Central memory CD8-positive, alpha-beta T cell (primary cell): ENCODE measurements at places on chromosomes 2 and 18.

DNA sequence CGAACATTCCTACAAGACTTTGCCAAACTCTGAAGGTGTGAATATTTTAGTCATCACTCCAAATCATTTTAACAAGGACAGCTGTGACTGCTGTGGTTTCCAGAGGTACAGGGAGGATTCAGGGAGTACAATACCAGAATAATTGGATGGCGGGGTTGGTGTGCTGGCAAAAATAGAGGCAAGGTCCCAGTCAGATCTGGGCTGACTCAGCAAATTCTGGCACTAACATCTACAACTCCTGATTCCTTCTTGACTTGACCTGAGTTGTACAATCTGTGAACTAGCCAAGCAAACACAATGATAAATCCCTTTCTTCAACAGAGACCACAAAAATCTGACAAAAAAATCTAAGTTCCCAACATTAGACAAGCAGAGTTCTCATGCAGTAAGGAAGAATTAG, 40.4 kb downstream of the RMP24 start:
- DNase-seq = no peak

GRCh38 chr2:202681688-202682205, 47.0 kb downstream of the FAM117B start:
- no peak for DNase-seq

DNA sequence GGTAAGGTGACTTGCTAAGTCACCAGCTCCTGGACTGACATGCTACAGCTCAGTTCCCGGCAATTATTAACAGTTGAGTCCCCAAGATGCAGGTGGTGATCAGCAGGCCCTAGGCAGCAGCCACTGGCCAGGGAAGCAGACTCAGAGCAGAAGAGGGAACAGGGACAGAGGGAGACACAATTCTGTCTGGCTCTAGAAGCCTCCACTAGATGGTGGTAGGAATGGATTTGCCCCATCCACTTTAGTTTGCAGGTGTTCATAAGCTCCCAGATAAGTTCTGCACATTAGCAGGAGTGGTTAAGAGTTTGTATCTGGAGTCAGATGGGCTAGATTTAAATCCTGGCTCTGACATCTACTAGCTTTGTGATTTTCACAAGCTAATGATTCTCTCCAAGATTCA, 25.5 kb upstream of the SLC1A4 start:
- no peak for DNase-seq

DNA sequence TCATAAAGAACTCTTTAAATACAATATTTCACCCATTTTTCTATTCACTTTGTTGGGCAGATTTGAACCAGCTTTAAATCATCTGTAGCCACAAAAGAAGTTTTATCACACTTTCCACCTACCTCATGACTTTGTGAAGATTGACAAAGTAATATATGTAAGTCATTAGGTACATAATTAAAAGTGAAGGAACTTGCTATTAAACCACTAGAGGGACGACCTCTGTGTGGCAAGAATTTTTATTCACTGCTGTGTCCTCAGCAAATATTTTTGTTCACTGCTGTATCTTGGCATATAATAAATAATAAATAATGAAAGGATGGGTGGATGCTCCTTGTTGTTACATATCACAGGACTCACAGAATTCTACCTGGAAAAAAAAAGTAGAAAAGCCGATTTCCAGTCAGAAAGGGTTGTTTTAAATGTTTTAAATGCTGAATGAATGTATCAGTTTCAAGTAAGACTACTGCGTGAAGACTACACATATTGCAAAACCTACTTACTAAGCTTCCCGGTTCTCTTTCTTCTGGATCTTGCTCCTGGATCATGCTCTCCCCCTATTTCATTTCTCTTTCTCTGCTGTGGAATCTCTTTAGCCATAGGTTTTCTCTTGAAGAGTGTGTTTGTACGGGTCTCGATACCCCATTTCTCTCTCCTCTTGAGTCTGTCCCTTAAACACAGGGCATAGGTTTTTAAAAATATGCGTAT, 44.8 kb downstream of the KCMF1 start:
- no peak for DNase-seq

GRCh38 chr18:30987467-30988241, 54.9 kb downstream of the DSC3 start:
- no peak for DNase-seq

DNA sequence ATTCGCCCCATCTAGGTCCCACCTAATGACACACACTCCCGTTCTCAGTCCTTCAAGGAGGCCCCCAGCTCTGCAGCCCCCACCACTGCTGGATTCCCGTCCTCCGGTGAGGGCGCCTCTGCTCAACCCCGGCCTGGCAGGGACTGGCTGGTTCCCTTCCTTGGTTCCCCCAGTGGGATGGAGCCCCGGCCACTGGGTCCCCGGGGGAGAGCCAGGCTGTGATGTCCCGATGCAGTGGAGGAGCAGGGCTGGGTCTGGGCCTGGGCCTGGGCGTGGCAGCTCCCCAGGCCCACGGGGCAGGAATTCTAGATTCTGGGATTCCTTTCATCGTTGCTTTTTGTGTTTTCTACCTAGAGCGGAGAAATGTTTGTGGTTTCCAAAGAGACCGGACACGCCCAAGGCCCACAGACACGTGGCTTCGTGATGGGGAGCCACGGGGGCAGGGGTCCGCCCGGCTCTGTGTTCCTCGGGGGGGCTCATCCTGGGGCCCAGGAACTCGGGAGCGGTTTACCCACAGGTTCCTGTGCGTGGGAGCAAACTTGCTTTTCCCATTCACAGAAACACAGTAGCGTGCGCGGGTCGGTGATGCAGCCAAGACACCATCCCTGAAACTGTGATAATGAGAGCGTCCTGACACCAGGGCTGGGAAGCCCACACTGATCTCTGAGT, 67.0 kb downstream of the SLC66A2 start:
- no peak for DNase-seq

DNA sequence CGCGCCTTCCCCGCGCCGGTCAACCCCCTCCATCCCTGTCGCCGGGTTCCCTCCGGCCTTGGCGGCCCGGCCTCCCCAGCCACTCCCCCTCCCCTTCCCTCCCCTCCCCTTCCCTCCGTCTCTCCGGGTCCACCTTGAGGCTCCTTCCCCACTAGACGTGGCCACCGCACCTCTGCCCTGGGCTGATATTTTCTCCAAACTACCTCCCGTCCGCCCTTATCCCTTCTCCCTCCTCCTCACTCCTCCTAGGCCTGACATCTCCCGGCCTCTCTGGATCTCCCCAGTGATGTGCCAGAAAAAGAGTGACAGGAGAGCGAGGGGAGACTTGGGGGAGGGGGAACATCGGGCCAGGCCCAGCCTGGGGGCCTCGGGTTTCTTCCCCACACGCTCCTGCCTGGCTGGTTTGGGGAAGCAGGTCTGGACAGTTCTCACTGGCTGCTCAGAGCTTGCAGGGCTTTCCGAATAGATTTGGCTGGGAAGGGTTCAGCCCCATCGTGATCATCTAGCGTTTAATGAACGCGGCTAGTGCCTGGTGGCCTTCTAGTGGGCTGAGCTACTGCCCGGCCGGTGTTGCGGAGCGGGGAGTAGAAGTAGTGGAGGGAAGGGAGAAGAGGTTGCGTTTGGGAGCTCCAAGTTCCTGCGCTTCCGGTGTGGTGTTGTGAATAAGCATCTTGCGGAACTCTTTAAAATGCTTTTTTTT, 641 bp downstream of the MAPRE3 start:
- no peak for DNase-seq

GRCh38 chr2:46319711-46320110, 22.5 kb downstream of the EPAS1 start:
- no peak for DNase-seq

- DNase-seq = no peak
Observed at GRCh38 chr2:197088694-197089093, 162.2 kb upstream of the PGAP1 start.

DNA sequence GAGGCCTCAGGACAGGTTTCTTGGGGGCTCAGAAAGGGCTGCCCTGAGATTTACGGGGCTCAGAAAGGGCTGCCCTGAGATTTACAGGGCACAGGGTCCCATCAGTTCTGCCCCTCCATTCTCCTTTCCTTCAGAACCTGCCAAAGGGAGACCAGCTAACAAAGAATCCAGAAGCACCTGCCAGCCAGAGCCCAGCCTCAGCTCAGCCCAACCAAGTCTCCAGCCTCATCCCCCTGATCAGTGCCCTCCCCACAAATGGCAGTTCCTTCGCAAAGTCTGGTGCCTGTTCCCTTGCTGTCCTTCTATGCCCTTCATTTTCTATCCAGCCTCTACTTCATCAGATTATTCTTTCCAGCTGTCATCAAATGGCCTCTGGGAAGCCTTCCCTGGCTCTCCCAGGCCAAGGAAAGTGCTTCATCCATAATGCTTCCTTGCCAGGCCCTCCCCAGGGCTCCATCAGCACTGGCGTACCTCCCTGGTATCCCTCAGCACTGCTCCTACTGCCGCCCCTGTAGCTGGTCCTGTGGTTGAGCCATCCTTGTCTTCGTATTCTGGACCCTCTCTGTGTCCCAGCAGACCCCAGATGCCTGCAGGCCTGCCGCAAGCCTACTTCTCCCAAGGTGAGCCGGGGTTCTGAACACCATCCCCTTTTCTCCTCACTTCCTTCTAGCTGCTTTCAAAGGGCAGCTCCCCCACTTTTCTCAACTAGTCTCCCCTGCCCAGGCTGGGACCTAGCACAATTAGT, 96.2 kb upstream of the EPAS1 start:
- DNase-seq = no peak

DNA sequence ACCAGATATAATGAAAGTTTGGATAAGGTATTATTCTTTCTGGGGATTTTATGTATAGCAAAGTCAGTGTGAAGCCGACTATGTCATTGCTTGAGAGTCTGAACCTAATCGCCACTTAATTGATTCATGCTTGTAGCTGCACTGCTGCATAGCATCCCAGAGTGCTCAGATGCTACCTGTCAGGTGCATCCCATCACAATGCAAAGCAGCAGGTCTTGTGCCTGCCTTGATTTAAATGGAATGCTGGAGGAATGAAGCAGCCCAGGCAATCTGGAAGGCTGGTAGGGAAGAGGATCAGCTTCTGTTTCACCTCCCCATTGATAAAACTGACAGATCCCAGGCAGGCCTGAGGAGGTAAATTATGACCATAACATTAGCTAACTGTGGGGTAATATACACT, 40.4 kb upstream of the ATIC start:
- no peak for DNase-seq

- no peak for DNase-seq
Observed at GRCh38 chr2:38661306-38661705, 4.6 kb upstream of the GALM start.

- no peak for DNase-seq
Observed at GRCh38 chr2:45074713-45075112, 65.5 kb upstream of the SIX2 start.

GRCh38 chr2:219650426-219651248, 23.2 kb downstream of the SLC4A3 start:
- no peak for DNase-seq

DNA sequence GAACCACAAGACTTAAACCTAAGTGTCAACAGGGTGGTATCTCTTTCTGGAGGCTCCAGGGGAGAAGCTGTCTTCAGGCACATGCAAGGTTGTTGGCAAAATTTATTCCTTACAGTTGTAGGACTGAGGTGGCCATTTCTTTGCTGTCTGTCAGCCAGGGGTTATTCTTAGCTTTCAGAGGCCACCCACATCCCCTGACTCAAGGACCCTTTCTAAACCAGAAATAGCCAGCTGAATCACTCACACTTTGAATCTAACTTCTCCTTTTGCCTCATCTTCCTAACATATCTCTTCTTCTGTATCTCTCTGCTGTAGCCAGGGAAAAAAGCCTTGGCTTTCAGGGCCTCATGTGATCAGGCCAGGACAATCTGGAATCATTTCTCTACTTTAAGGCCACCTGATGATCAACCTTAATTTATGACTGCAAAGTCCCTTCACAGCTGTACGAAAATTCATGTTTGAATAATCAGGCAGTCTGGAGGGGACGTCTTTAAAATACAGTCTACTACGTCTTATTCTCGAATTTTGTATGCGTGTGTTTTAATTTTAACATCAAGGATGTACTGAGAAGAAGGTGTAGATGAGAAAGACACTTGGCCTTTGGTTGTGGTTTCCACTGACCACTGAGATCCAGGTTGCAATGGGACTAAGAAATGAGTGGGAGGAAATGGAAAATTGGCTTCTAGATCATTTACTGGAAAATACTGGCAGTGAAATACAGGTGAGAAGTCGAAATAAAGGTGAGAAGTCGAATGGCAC, 90.4 kb downstream of the DOCK10 start:
- DNase-seq = no peak

DNA sequence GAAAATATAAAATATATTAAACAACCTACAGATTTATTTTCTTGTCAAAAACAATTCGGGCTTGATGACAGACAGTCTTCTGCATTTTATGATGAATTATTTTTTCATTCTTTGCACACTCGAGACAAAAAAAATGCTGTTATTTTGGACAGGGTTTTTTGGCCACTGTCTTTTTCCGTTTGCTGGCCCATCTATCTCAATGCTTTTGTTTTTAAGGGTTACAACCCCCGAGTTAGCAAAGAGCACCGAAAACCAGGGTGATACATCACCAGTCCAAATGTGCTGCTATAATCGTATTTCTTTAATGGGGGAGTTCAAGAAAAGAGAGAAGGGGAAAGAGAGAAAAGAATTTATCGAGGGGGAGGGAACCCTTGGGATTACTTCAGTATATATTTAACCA, 7.7 kb downstream of the EVX2 start:
- DNase-seq = no peak
